Left lobe of liver (tissue), 2 donors: ENCODE measurements at places on chromosomes 1 and 21. TPM values are rescaled to one million over a fixed set of nuclear protein-coding genes. Genes with fewer than 3 reads are reported as not detected.

The SLFNL1 gene
- total RNA-seq, result not detected

GRCh38 chr1:17052641-17053040 lies 1.2 kb downstream of the SDHB start:
- DNase-seq, result peak; percentile 27

The LCE2C gene
- total RNA-seq, result not detected

GRCh38 chr1:24195136-24195535 lies 8.0 kb upstream of the IFNLR1 start:
- DNase-seq, result no peak

- DNase-seq, result no peak
Measured at GRCh38 chr1:226678251-226678650, 60.8 kb downstream of the ITPKB start.

- DNase-seq, result no peak
Measured at GRCh38 chr21:43602266-43603232, 56.7 kb downstream of the HSF2BP start.

- no peak for DNase-seq
Measured at GRCh38 chr1:18668046-18668445, 37.4 kb downstream of the PAX7 start.

DNA sequence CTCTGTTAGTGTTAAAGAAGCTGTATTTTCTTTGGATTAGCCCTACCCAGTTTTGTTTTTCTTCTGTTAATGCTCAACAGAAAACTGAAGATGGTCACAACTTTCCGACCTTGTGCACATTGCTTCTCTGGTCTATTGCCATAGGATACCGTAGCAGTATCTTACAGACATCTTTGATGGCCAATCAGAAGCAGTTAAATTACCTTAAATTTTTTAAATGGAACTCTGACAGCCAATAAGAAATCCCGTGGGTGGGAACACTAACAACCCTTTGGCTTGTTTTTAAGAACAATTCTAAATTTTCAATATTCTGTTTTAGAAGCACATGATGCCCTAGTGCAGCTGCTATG lies 17.2 kb downstream of the NFYC start:
- DNase-seq, result no peak

- no peak for DNase-seq
Measured at GRCh38 chr21:29449306-29449950, 150.7 kb downstream of the BACH1 start.

GRCh38 chr21:44079446-44079845 lies 27.8 kb upstream of the PWP2 start:
- DNase-seq, result no peak

The KRTAP11-1 gene
- total RNA-seq, result not detected

DNA sequence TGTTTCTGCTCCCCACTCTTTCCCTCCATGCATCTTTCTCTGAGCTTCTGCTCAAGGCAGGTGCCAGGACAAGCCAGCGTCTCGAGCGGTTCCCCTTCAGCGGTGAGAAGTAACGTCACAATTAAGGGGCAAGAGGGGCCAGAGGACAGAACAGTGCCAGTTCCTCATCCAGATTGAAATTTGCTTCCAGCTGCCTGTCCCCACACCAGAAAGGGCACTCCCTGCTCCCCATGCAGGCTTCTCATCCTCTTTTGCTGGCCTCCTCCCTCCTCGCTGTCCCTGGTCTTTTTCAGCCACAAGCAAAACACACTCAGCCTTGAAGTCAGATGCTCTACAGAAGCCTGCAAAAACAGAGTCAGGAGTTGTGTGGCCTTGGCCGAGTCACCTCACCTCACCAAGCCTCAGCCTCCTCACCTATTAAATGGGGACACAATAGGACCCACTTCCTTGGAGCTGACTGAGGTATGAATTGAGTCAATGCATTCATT lies 35.0 kb upstream of the ECE1 start:
- no peak for DNase-seq

The DCST1 gene
- total RNA-seq, result 0.13 TPM

DNA sequence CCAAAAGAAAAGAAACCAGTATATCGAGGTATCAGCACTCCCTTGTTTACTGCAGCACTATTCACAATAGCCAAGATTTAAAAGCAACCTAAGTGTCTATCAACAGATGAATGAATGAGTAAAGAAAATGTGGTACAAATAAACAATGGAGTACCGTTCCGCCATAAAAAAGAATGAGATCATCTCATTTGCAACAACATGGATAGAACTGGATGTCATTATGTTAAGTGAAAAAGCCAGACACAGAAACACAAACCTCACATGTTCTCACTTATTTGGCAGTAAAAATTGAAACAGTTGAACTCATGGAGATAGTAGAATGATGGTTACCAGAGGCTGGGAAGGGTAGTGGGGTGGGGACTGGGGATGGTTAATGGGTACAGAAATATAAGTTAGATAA lies 4.3 kb upstream of the GNG5 start:
- no peak for DNase-seq

GRCh38 chr1:226664413-226665101 lies 74.5 kb downstream of the ITPKB start:
- no peak for DNase-seq

The SSBP3 gene
- total RNA-seq, result 21.7 TPM

- no peak for DNase-seq
Measured at GRCh38 chr21:36478941-36479340, 981 bp downstream of the CLDN14 start.

The XCL2 gene
- not detected for total RNA-seq

GRCh38 chr1:234495231-234495990 lies 16.4 kb upstream of the TARBP1 start:
- DNase-seq, result no peak

DNA sequence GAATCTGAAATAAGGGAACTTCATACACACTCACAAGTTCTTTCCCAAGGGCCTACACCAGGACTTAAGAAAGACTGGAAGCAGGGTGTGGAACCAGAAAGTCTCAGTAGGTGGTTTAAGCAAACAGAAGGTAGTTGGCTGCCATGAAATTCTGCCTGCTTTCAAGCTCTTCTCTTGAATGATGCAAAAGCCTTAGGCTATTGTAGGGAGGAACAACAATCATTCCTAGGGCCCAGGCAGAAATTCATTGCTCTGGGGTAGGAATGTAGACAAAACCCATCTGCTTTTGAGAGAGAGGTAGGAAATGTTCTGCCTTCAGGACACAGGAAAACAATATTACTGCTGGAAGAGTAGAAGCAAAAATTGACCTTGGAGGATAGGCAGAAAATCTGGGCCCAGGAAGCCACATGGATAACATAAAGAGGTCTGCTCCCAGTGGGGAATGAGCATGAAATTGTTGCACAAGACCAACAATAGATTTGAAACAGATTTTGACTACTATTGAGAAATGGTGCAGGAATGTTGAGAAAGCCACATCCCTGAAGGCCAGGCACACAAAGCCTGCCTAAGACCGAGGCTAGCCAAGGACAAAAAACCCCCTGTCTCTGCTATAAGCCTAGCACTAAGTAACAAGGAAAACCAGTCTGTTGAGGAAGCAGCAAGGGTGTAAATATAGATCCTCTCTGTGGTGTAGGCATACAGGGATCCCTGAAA lies 22.7 kb upstream of the SFT2D2 start:
- no peak for DNase-seq

DNA sequence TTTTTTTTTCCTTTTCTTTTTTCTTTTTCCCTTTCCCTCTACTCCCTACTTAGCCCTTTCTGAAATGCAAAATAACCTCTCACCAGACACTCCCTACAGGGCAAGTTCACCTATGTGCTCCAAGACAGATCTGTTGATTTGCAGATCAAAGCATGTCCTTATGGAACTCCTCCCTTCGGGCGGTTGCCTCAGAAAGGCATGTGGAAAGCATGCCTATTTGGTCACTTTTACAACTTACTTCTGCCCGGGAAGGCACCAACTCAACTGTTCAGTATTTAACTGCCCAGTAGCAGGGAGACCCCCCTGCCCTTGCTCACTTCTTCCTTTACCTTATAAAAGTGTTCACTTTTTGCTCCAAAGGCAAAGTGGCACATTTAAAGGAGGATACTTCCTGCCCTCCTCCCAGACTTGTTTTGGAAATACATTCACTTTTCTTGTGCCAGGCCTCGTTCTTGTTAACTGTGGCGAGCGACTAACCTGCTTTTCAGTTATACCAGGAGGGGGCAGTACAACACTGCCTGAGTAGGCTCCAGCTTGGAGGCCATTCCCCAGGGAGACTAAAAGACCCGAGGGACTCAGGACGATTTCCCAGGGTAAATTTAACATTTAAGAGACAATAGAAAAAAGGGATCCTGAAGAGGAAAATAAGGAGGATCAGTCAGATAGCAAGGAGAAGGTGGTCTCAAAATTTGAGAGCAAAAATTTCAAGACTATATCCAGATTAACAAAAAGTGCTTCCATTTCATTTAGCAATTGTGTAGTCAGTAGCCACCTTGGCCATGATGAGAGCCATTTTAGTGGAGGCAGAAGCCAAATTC lies 12.3 kb upstream of the SLAMF7 start:
- peak; percentile 59 for DNase-seq

DNA sequence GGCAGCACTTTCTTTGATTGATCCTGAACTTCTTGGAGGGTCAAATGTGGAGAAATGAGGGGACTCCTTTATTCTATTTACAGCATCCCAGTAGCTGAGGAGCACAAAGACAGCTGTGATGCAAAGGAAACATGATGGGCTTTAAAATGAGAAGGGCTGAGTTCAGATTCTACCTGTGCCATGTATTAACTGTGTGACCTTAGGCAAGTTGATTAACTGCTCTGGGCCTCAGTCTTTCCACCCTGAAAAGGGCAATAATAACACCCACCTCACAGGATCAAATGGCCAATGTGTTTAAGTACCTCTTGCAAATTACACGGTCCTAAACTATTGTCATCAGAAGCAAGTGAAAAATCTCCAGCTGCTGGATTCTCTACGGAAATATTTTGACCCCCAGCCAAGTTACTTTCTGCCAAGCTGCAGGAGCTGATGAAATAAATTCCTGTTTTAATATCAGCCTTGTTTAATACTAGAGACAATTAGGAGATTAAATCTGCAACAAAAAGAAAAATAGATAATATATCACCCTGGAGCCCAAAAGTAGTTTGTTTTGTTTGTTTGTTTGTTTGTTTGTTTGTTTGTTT lies 15.7 kb downstream of the TMEM81 start:
- DNase-seq, result no peak

- no peak for DNase-seq
Measured at GRCh38 chr1:10671090-10671489, 125.4 kb downstream of the CASZ1 start.

- no peak for DNase-seq
Measured at GRCh38 chr1:215285013-215285800, 202.7 kb downstream of the KCNK2 start.

The CFAP107 gene
- total RNA-seq, result not detected

The PDZK1 gene
- total RNA-seq, result 76.0 TPM

DNA sequence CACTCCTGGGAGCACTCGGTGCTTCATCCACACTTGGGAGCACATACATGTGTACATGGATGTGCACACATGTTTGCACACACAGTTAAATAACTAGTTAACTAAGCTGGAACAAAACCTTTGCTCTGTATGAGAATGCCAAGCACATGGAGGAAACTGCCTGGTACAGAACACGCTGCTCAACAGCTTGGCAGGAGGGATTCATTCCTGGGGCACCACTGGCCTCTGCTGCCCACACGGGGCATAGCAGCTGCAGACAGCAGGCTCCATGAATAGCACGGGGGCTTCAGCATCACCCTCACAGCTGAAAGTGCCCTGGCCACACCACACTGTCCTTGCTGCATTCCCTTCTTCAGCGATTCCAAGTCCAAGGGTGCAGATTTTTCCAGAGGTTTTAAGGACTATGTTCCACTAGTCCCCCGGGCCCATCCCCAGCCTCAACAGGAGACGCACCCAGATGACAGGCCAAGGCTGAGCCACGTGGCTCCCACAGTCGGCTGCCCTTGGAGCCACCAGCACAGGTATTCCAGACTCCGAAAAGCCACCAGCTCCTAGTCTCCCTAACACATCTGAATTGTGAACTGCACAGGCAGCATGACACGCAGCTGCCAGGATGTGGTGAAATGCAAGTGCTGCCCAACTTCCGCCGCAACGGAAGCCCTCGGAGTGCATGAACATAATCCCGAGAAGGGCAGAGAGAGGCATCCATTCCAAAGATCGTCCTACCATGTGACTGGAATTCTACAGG lies 16.9 kb downstream of the NPHP4 start:
- DNase-seq, result peak; percentile 68

DNA sequence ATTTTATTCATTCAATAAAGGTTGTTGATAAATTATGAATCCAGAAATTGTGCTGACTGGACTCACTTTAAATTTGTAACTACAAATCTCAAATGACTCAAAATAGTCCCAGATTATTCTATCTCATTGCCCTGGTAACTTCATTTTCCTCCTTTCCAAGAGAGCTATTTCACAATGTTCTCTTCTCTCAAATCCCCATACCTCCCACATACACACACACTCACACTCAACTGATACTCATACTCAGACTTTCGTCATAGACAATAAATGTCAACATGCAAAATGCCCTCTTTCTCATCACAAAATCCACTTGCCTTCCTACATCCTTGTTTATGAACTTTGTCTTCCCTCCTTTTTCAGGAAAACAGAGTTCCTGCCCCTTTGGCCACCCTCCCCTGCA lies 33.3 kb downstream of the EXTL2 start:
- DNase-seq, result no peak

The CENPF gene
- total RNA-seq, result 1.1 TPM

The MARCKSL1 gene
- 13.6 TPM for total RNA-seq
